ENCODE measurements at places on chromosomes 7 and 10.

DNA sequence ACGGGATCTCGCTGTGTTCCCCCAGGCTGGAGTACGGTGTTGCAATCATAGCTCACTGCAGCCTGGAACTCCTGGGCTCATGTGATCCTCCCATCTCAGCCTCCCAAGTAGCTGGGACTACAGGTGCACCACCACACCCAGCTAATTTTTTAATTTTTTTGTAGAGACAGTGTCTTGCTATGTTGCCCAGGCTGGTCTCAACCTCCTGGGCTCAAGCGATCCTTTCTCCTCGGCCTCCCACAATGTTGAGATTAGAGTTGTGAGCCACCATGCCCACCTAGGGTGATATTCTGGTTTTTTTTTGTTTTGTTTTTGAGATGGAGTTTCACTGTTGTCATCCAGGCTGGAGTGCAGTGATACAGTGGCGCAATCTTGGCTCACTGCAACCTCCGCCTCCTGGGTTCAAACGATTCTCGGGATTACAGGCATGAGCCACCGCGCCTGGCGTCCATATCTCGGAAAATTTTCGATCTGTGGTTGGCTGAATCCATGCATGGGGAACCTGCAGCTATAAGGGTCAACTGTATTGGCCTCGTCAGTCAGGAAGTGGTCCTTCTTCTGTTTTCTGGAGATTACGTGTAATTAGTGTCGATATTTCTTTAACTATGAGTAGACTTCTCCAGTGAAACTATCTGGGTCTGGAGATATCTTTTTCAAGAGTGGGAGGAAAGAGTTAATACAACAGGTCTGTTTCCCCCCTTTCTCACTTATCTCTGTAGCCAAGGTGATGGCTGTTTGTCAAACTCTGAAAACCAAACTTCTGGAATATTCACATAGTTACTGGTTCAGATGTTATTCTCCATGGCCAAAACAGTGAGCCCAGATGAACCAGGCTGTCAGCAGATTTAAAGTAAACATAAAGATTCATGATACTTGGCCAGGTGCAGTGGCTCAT is 21.0 kb upstream of the FIS1 start:
- no peak for DNase-seq

GRCh38 chr7:191105-191980 is 1.0 kb upstream of the FAM20C start:
- DNase-seq, result no peak

GRCh38 chr10:27345455-27345920 is 104.9 kb upstream of the ACBD5 start:
- DNase-seq, result no peak

GRCh38 chr10:88852327-88852726 is 683 bp upstream of the ANKRD22 start:
- no peak for DNase-seq

DNA sequence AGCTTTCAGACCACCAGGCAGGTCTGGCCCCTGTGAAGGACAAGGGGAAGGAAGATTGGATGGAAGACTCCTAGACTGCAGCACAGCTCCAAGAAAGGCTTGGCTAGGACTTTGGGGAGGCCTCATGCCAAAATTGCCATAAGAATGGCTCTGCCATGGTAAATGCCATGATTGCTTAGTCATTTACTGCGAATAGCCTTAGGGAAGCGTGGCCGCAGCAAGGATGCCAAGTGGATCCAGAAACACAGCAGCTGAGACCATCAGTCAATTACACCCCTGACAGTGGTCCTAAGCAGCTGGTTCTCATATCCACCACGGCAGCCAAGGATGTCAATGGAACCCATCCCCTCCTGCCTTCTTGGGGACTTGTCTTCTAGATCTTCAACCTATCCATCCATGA is 88.2 kb upstream of the AUTS2 start:
- no peak for DNase-seq

GRCh38 chr7:41878309-41879295 is 175.7 kb upstream of the INHBA start:
- no peak for DNase-seq

DNA sequence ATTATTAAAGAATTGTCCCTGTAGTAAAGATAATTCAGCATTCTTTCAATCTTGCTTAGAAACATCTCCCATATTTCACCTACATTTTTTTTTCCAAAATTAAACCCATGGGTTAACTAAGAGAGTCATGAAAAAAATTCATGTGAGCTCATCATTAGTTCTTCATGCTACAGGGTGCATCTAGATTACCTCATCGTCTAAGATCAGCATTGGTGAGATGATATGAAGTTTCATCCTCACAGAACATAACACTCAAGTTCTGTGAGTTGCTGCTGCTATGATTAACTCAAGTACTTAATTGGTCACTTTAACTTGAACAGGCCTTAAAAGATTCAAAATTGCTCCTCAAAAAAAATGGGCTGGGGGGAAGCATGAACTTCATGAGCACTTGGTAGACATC is 50.0 kb downstream of the RAB11FIP2 start:
- no peak for DNase-seq

- DNase-seq, result no peak
Observed at GRCh38 chr7:51217804-51218203, 98.8 kb downstream of the COBL start.

DNA sequence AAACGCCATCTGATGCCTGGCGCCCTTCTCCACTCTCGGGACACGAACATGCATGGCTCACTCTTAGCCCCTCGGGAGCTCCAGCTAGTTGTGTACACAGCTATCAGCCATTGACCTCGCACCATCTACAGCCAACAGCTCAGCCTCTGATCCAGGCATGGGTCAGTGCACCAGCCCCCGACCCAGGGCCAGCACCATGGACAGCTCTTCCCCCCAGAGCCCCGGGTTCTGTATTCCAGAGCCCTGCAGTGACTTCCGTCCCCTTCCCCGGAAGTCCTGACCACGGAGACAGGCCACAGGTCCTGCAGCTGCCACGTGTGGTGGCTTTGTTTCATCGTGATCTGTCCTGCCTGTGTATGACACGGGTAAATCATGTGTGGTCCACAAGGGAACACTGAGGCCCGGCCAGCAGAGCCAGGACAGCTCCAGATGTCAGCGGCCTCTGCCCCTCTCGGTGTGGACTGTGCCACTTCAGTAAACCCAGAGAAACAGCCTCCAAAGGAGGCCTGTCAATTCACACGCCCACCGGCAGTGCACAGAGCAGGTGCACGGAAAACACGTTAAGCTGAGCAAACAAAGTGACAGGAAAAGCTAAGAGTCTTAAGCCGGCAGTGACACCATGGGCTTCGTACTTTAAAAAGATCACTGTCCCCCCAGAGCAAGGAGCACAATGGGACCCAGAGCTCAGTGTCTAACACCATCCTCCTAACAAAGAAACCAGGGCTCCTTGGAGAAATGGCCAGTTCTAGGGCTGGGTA is 13.0 kb downstream of the STK32C start:
- no peak for DNase-seq

DNA sequence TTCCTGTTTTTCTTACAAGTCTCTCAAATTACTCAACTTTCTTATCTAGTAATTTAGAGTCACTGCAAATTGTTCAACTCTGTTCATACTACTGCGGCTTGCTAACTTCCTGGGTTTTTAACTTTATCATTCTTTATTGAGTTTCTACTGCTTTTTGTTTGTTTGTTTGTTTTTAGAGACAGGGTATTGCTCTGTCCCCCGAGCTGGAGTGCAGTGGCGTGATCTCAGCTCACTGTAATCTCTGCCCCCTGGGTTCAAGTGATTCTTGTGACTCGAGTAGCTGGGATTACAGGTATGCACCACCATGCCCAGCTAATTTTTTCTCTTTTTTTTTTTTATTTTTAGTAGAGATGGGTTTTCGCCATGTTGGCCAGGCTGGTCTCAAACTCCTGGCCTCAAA is 182.9 kb downstream of the TSPAN12 start:
- no peak for DNase-seq

DNA sequence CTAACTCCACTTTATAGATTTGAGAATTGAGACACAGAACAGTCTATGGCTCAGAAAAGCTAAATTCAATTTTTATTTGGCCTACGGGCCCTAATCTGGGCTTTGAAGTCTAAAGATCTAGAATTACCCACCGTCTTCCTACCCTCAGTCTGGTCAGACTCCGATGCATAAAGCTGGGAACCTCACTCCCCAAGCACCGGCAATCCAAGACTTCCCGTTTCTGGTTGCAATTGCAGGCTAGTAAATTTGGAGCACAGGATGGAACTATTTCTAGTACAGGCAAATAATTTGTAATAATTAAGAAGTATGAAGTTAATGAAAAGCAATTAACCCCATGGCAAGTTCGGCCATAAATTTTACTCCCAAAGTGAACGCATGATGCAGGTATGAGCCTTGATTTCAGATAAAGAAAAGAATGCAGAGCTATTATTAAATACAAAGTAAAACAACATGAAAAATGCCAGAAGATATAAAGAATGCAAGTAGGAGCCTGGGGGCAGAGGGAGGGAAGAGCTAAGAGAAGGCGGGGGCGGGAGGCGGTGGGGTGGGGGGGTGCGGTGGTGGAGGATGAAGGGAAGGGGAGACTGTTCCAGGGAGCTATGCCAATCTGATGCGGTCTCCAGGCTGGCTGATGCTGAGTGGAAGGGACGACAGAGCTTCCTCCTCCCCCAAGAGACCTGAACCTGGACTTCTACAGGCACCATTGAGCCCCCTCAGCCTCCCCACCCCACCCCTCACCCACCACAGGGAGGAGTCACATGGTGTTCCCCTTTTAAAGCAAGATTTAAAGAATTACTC is 45.1 kb downstream of the BPGM start:
- DNase-seq, result peak; percentile 85

DNA sequence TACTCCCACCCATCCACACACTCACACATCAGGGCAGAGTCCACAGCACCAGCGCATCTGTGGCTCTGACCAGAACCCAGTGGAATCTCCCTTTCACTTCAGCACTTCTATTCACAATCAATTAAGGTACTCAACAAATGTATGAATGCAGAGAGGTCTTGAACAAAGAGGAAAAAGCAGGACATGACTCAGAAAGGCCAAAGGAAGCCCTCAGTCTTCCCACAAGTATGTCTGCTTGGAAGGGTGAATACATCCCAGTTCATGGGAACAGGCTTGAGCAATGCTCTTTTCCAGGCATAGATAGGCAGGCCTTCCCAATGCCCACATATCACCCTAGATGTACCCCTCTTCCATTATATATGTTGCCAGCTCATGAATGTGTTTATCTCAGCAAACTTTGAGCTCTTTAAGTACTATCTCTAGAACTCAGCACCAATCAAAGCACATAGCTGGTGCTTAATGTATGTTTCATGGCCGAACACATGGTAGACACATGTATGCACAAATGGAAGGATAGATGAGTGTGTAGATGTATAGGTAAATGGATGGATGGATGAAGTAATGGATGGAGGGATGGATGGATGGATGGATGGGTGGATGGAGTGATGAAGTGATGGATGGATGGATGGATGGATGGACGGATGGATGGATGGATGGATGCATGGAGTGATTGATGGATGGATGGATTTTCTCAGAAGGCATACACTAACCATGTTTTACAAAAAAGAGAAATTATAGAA is 507.6 kb downstream of the GRID1 start:
- no peak for DNase-seq

DNA sequence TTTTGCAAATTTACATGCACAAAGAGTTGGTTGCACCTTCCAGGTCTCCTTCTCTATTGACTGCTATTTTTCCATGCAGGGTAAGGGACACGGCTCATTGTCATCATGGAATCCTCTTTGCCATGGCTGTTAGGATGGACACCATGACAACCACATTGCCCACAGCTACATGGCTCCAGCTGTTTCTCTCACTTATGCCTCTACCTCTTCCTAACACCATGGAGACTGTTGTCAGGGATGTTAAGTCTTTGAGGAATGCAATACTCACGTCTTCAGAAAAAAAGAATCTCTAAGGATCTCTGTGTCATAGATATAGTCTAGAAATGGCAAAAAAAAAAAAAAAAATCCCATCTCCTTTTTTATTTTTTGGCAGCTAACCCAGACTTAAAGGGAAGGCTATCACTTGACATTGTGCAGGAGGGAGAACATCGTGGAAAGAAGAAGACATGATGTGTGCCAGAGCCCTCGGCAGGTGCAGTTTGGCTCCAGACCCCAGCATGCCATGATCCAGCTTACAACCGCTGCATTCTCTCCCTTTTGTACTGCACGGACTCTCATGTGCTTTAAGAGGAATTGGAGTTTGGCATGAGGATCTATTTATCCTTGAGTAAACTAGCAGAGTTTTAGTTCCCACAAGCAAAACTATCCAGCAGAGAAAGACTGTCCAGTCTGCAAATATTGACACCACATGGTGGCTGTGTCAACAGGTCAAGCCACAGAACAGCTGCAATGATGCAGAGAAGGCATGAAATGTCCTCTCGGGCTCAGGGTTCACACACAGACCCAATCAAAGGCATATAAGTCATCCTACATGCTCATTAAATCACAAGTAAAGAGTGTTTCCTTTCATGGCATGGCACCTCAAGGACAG is 70.8 kb downstream of the FRMD4A start:
- DNase-seq, result peak; percentile 90

DNA sequence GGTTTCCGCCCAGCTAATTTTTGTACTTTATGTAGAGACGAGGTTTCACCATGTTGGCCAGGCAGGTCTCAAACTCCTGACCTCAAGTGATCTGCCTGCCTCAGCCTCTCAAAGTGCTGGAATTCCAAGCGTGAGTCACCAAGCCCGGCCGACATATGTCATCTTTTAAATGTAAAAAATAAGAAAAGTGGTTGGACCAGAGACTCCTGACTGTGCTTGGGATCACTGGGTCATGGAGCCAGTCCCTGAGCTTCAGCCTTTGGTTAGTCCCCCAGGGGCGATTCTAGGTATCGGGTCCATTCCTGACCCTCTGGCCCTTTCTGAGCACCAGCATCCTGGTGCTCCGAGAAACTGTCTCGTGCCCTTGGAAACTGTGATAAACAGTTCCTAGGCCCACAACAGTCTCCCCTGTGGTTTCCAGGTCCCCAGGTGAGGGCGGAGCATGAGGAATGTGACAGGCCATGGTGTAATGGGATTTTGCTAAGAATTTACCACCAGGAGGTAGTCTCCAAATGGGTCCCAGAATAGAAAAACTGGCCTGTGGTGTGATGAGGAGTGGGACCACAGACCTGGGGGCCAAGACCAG is 32.8 kb downstream of the UBTD1 start:
- no peak for DNase-seq

DNA sequence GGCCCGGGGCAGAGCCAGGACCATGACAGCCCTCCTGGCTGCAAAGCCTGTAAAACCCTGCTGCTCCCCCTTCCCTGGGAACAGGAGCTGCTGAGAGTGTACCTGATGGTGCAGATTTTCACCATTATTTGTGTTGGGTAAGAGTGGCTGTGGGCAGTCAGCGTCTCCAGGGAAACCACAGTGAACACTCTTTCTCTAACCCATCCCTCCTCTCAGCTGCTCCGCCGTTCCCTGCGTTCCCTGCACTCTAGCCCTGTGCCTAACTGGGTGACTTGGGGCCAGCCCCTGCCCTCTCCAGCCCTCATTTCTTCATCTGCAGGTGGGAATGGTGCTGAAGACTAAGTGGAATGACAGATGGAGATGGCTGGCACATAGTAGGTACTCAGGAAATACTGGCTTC is 75.9 kb upstream of the PCBD1 start:
- no peak for DNase-seq

Measured in osteocyte (in vitro differentiated cells).